ENCODE measurements at places on chromosomes 6 and 20. TPM values are rescaled to one million over a fixed set of nuclear protein-coding genes. Genes with fewer than 3 reads are reported as not detected.
A peak's percentile ranks its signal among the peaks of the same experiment; 100 is the strongest.

SMOC2 gene
- 9.6 TPM for total RNA-seq

- no peak for DNase-seq
Measured at GRCh38 chr6:90387826-90388225, 91.2 kb upstream of the BACH2 start.

- no peak for DNase-seq
Measured at GRCh38 chr20:61562897-61563504, 310.9 kb downstream of the CDH4 start.

GRCh38 chr20:48102931-48103660 is 317.8 kb upstream of the SULF2 start:
- DNase-seq = no peak

- DNase-seq = no peak
Measured at GRCh38 chr20:57566399-57566798, 5.5 kb downstream of the PCK1 start.

SPATA25 gene
- total RNA-seq = 2.5 TPM

EYS gene
- total RNA-seq = 0.24 TPM

GRCh38 chr6:148999929-149000468 is 253.2 kb downstream of the UST start:
- peak; percentile 87 for DNase-seq

GRCh38 chr6:113750151-113750855 is 106.8 kb upstream of the MARCKS start:
- no peak for DNase-seq

Measured in right cardiac atrium (tissue), 5 donors.